ENCODE measurements at places on chromosomes 12 and 14.

- DNase-seq, result peak; percentile 96
Measured at GRCh38 chr12:13196130-13196921, at the start of gene EMP1. EMP1 (plus strand) TSS chr12:13196726; CDS start chr12:13211511, 14,785 bp downstream.

DNA sequence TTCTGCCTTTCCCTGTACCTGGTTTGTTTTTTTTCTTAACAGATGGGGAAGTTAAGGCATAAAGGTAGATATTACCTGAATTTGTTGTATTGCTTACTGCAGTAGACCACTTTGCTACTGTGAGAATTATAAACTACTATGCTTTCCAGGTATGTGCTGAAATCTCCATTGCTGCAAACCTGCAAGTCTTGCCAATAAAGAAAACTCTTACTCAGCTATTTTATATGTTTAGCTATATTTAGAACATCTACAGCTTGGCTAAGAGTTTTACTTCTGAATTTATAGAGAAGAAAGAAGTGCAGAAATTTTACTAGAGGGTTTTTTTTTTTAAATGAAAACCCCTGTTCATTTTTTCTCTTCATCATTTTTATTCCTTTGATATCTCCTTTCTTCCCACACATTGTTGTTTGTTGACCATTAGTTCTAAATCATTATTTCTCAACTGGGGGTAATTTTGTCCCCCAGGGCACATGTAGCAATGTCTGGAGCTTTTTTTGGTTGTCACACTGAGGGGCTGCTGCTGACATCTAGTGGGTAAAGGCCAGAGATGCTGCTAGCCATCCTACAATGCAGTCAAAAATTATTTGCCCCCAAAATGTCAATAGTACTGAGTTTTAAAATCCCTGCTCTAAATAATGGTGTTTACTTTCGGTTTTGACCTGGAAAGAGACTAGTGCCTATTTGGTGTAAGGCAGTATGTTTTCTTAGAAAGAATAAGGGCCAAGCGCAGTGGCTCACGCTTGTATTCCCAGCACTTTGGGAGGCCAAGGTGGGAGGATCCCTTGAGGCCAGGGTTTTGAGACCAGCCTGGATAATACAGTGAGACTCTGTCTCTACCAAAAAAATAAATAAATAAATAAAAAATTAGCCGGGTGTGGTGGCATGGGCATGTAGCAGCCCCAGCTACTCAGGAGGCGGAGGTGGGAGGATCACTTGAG, 48.6 kb downstream of the PCNX1 start:
- peak; percentile 61 for DNase-seq

GRCh38 chr12:124917841-124918621, 3.6 kb upstream of the UBC start:
- no peak for DNase-seq

DNA sequence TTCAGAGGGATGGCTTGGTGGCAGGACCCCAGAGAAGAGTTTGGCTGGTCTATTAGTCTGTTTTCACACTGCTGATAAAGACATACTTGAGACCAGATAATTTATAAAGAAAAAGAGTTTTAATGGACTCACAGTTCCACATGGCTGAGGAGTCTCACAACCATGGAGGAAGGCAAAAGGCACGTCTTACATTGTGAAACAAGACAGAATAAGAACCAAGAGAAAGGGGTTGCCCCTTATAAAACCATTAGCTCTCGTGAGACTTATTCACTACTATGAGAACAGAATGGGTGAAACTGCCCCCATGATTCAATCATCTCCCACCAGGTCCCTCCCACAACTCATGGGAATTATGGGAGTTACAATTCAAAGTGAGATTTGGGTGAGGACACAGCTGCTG, 78.5 kb upstream of the SSTR1 start:
- DNase-seq, result no peak

- DNase-seq, result no peak
Measured at GRCh38 chr12:43789941-43790340, 16.2 kb downstream of the TWF1 start.

GRCh38 chr12:120064054-120064940, 52.3 kb downstream of the RAB35 start:
- DNase-seq, result no peak

DNA sequence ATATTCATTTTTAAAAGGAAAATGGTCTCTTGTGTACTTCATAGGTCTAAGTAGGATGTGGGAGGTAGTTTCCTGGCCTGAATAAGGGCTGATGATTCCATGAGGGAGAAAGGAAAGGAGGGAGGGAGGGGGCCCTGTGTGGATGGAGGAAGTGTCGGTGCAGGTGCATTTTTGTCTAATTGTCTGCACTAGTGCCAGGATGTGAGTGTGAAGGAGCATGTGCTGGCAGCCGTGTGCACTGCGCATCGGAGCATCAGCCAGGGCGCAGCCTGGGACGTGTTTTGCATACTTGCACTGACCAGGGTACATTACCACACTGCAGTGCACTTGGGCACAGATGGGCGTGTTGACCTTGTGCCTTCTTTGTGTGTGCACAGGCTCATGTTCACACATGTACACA, 29.2 kb downstream of the SMUG1 start:
- DNase-seq, result no peak

- DNase-seq, result no peak
Measured at GRCh38 chr14:92464716-92465115, 48.9 kb upstream of the RIN3 start.

DNA sequence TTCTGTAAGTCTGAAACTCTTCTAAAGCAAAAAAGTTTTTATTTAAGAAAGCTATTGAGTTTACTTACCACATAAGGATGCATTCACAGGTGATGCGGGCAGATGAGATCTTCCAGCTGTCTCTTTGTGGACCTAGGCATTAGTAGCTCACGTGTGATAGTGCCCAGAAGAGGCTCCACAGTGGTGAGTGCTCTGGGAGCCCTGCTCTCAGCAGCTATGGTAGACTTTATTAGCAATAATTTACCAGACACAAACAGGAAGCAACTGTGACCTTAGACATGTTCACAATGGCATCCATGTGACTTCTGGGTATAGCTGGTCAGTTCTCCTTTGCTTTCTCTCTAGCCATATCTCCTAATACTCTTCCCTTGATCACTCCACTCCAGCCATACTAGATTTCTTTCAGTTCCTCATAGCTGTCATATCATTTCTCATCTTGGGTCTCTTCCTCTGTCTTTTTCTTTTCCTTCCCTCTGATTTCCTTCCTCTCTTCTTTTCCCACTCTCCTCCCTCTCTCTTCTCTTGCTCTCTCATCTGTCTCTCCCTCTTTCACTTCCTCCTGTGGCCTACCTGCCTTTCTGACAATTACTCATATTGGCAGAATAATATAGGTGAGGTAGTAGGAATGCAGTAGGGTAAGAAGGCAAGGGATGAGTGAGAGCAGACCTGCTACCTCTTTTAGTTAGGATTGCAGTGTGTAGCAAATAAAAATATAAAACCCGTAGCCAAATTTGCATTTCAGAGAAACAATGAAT, 75.2 kb upstream of the SCAF11 start:
- no peak for DNase-seq

GRCh38 chr12:130115646-130116045, 46.6 kb upstream of the FZD10 start:
- DNase-seq, result no peak

GRCh38 chr12:54364413-54364812, at the start of gene GPR84:
GPR84 (minus strand) TSS chr12:54364486; CDS start chr12:54363851, 635 bp downstream.
- DNase-seq, result no peak

DNA sequence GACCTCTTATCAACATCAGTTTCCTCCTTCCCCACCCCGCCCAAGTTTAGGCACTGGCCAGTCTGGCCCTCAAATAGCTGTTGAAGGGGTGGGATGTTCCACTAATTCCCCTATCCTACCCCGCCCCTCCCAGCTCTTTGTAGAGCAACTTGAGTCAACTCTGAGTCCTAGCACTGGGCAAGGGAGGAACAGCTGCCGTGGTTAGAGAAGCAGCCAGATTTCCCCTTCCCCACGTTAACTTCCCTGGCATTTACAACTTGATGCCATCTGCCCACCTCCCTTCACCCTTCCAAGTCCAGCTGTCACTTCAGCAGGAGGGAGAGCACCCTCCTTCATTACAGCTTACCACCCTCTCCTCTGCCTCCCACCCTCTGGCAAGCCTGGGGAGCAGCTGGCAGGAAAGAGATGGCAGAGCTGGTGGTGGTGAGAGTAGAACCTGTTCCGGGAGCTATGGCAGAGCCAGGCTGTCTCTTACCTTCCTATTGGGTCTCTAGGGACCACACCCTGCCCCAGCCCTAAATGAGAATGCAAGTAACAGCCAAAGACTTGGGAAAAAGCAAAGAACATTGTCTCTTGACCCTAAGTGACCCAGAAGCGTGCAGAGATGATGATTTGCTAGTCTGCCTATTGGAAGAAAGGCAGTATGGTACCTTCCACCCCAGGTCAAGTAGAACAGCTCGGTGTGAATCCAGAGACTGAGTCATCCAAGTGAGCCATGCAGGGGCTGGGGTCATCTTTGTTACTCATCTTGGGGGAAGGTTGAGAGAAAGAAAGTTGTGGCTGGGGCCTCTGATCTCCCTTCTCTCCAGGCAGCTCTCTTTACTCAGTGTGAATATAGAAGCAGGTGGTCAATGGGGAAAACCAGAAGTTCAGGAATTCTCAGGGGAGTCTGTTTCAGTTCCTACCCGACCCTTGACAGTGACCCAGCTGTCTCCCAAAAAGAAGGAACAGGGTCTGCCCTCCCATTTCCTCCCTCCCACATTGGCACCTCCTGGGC, 1.5 kb downstream of the BLOC1S1 start:
- DNase-seq, result no peak

- DNase-seq, result no peak
Measured at GRCh38 chr12:101722392-101722791, 16.9 kb downstream of the SYCP3 start.

DNA sequence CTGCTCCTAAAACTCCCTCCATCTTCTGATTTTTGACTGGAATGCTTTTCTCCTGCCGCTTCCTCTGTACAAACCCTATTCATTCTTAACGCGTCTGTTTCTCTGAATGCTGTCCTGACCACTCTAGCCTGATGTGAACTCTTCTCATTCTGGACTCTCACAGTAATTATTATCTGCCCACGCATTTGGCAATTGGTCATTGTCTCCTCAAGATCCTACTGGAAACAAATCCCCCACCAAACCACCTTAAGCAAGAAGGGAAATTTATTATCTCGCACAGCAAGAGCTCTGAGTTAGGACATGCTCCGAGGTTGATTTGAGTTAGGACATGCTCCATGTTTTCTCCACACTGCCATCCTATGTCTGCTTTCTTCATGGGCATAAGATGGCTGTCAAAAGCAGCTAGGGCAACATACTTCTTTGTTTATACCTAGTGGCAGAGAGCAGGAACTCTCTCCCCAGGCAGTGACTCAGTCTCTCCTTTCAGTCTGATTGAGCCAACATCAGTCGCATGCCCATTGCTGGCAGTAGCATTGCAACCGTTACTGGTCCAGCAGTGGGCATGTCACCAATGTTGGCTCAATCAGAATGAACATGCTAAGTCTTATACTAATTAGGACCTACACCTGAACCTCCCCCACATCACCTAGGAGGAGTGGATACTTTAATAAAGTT, 102.2 kb downstream of the SSPN start:
- DNase-seq, result no peak

- no peak for DNase-seq
Measured at GRCh38 chr12:39743655-39744054, 124.1 kb upstream of the ABCD2 start.

GRCh38 chr12:79687711-79688260, 3.0 kb downstream of the PAWR start:
- no peak for DNase-seq

DNA sequence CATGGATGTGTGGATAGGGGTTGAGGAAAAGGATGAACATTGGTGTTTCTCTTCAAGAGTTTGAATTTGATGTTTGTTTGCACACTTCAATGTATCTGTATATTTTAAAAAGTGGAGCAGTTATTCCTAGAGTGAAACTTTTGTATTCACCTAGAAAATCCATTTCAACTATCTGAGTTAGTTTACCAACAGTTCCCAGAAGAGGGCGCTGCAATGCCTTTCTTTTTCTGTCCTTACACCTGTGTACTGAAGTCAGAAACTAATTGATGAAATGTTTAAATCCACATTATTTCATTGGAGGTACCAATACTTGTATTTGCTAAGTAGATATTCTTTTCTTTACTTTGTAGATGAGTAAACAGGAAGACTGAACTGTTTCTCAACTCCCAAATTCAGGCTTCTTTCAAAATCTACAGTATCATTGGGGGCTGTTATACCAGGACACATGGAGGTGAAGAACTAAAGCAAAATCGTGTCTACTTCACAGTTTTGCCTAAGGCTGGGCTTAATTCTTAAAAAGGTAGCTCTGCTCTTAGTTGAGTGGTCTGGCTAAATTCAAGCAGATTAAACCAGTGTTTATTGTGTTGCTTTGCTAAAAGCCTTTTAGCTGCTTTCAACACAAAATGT, 26.6 kb upstream of the KLRB1 start:
- peak; percentile 85 for DNase-seq

DNA sequence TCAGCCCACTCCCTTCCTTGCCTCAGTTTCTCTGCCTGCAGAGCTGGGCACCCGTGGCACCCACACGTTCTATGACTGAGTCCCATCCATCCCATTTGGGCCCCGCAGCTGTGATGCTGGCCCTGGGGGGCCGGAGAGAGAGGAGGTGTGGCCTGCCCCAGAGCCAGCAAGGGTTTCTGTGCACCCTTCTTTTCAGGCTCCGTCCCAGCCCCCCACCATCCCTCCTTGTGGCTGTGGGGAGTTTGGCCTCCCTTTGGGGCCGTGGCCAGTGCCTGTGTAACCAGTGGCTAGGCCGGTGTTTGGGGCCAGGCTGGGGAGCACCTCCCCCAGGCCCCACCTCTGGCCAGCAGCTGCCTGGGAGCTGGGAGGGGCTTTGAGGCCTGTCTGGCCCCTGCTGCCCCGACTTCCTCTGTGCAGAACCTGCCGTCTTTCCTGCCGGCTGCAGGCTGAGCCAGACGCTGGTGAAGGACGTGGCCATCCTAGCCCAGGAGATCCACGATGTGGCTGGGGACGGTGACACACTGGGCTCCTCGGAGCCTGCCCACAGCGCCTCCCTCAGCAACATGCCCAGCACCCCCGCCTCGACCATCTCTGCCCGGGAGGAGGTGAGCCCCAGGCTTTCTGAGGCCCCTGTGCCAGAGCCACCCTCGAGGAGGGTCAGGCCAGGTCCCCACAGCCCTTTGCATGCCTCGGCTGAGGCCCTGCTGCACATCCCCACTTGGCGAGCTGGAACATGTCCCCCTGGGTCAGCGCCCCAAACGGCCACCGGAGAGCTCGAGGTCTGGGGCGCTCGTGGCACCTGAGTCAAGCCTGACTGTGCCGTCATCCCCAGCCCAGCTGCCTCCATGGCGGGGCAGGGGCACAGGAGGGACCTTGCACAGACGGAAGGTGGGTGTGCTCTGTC, 27.7 kb downstream of the CEP170B start:
- DNase-seq, result no peak

GRCh38 chr12:96886998-96887677, 19.9 kb upstream of the NEDD1 start:
- no peak for DNase-seq

DNA sequence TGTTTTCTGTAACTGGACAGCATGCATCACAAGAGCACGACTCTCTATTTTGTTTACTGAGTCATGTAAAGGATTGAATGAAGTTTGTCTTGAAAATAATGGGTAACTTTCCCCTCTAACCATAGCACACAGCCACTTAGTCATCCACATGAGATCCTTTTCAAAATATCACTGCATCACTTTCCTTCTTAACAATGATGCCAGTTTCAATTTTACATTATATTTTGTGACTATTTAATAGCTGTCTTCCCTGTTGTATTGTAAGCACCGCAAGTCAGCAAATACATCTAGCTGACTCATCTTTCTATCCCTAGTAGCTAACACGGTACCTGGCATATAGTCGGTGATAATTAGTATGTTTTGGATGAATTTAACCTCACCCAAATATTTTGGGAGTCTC, 83.3 kb upstream of the PPM1H start:
- no peak for DNase-seq

GRCh38 chr12:93243689-93244513, 133.8 kb upstream of the NUDT4 start:
- DNase-seq, result no peak

Data from CD4-positive, alpha-beta T cell treated with Interleukin-4 for 4 hours (primary cell).